NCI-H1417 (cell line): ENCODE measurements at places on chromosomes 6 and 20.

DNA sequence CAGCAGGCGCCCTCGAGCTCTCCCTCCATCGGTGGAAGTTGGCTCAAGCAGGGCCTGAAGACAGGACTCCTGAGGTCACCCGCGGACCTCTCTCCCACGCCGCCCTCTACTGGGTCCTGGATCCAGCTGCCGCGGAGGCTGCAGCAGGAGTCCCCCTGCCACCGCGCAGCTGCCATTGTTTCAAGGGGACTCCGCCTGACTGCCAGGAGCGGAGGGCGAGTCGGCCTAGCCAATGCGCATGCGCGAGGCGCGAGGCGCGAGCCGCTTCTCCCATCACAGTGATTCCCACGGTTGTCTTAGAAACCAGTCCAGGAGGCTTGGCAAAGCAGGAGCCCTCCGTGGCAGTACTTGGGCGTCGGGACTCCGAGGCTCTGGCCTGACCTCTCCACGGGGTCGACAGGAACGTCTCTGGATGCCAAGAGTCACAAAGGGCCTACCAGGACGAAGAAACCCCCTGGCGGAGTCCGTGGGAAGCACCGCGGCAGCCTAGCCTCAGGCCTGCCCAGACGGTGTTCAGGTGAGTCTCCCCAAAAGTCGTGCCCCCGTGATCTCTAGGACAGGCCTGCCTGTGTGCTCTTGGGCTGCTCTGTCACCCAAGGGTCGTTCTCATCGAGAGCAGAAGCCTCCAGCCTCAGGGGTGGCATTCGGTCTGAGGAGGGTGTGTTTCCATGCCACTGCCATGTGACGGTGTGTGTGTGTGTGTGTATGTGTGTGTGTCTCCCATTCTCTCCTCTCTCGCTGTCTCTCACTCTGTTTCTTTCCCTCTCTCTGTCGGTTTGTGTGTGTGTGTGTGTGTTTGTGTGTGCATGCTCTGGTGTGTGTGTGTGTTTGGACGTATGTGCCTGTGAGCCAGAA is 290.6 kb upstream of the ZNF337 start:
- peak; percentile 12 for DNase-seq

DNA sequence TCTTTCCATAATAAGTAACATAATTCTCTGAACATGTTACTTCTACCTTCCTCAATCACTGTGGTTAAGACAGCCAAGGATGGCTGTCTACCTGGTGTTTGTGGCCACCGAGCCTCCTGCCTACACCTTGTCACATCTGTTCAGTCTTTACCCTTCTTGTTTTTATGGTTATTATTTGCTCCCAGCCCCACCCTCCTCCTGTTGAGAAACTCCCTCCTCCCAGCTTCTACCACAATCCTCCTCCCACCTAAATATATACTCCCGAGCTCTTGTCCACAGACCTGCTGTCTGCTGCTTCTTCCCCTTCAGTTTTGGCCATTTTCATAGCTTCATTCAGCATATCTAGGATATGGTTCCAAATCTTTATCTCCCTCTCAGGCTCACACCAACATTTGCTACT is 35.7 kb upstream of the GABRR1 start:
- DNase-seq, result no peak

DNA sequence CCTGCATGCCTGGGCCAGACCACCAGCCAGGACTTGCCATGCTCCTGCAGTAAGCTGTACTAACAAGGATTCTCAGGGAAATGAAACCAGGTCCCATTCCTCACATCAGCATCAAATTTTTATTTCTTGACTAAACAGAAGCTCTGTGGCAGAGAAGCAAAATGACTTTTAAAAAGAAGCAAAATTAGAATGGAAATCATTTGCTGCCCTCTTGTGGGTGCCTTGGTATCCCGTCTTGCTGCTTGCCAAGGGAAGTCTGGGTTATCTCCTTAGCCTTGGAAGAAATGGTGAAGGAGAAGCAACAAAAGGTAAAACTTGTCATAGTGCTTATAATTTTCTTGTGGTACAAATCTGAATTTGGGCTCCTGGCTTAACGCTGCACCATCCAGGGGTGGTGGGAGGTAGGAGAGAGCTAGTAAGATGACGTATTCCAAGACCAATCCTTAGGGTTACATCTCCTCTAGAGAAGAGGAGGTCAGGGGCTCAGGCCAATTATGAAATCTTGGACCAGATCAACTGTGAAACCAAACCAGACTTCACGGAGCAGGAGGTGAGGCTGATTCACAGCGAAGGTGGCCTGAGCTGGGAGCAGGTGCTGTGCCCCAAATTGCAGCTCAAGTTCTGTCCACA is 107.5 kb downstream of the FAXC start:
- peak; percentile 26 for DNase-seq

DNA sequence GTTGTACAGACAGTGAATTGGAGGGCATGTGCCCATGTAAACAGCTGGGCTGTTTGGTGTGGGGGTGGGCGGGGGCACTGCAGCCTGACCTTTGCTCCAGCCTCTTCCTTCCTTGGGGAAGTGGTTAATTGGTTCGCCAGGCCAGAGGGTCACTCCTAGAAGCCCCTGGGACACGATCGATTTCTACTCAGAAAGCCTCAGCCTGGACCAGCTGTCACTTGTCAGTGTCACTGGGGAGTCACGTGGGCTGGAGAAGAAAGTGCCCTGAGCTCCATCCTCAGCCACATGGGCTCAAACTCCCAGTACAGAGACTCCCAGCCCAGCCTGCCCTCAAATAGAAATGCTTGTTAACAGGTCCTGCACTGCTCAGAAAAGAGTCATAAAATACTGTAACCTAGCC is 423.8 kb upstream of the SULF2 start:
- DNase-seq, result no peak

DNA sequence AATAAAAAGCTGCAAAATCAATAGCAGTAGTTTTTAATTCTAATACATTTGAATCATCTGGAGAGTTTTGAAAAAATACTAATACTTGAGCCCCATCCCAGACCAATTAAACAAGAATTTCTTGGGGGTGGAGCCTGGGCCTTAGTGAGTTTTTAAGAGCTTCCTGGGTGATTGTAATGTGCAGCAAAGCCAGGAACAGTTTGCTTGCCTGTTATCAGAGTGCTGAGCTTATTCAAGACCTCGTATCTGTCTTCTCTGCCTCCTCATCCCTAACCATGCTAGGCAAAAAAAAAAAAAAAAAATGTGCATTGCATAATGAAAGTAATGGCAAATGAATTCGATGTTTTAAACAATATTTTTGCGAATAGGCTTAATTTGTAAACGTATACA is 36.4 kb upstream of the MYB start:
- no peak for DNase-seq

DNA sequence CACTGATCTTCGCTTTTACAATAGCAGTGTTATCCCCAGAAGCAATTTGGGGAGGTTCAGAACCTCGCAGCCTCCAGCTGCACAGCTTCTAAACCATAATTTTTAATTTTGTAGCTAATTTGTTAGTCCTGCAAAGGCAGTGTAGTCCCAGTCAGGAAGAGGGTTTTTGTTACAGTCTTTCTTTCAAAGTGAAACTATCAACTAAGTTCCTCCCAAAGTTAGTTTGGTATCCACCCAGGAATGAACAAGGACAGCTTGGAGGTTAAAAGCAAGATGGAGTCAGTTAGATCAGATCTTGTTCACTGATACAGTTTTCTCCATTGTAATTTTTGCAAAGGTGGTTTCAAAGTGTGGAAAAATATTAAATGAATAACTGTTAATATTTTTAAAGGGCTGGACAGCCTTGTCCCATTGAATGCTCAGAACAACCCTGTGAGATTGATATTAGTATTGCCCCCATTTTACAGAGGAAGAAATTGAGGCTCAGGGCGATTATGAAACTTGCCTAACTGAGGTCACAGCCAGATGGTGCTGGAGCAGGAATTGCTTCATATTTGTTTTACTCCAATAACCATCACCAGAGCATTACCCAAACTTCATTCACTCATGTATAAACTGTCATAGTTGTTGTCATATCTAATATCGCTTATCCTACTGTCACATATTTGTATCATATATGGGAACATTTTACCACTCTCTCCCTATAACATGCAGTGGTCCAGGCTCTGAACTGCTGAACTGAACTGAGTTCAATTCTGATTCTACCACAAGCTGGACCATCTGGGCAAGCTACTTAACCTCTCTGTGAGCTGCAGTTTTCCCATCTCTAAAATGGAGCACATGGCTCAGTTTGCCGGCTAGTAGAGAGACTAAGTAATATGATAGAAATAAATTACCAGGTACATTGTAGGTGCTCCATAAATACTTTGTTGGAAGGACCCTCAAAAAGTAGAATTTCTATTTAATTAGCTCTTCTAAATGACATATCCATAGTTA is 213.8 kb downstream of the BCAS1 start:
- DNase-seq, result no peak

- no peak for DNase-seq
Observed at GRCh38 chr20:3929713-3930060, 40.5 kb downstream of the PANK2 start.

GRCh38 chr20:1122388-1123315 is 4.2 kb downstream of the PSMF1 start:
- no peak for DNase-seq

DNA sequence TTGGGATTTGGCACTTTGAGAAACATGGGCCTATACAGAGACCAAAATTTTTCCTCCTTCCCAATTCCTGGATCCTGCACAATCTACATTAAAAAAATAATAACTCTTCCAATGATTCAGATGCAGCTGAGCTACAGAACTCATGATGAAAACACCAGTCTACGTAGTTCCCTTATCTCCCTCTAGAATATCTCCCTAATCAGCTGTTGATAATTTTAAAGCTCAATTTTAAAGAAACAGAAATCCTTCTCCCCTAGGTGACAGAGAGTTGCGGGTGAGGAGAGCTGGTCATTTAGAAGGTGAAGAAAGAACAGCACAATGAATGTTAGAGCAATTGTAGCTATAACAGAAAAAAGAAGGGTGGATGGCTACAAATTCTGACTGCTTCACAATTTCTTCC is 175.6 kb upstream of the KCNK16 start:
- no peak for DNase-seq

- DNase-seq, result no peak
Observed at GRCh38 chr20:24694727-24695528, 225.5 kb downstream of the SYNDIG1 start.

DNA sequence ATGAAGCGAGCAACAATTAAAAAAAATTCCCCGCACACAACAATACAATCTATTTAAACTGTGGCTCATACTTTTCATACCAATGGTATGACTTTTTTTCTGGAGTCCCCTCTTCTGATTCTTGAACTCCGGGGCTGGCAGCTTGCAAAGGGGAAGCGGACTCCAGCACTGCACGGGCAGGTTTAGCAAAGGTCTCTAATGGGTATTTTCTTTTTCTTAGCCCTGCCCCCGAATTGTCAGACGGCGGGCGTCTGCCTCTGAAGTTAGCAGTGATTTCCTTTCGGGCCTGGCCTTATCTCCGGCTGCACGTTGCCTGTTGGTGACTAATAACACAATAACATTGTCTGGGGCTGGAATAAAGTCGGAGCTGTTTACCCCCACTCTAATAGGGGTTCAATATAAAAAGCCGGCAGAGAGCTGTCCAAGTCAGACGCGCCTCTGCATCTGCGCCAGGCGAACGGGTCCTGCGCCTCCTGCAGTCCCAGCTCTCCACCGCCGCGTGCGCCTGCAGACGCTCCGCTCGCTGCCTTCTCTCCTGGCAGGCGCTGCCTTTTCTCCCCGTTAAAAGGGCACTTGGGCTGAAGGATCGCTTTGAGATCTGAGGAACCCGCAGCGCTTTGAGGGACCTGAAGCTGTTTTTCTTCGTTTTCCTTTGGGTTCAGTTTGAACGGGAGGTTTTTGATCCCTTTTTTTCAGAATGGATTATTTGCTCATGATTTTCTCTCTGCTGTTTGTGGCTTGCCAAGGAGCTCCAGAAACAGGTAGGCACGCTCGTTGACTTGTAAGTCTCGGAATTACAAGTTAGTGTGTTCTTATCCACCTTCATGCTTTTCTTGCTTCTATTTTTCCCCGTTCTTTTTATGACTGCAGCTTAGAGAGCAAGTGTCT is at the start of gene EDN1:
Gene EDN1 (plus strand): TSS at position 429 of the 888 bp plus-strand sequence. CDS start 269 bp downstream, at position 698.
- DNase-seq, result peak; percentile 20

GRCh38 chr6:14408446-14408845 is 290.9 kb downstream of the CD83 start:
- DNase-seq, result no peak

GRCh38 chr20:38514185-38514584 is 41.5 kb downstream of the RALGAPB start:
- DNase-seq, result no peak

DNA sequence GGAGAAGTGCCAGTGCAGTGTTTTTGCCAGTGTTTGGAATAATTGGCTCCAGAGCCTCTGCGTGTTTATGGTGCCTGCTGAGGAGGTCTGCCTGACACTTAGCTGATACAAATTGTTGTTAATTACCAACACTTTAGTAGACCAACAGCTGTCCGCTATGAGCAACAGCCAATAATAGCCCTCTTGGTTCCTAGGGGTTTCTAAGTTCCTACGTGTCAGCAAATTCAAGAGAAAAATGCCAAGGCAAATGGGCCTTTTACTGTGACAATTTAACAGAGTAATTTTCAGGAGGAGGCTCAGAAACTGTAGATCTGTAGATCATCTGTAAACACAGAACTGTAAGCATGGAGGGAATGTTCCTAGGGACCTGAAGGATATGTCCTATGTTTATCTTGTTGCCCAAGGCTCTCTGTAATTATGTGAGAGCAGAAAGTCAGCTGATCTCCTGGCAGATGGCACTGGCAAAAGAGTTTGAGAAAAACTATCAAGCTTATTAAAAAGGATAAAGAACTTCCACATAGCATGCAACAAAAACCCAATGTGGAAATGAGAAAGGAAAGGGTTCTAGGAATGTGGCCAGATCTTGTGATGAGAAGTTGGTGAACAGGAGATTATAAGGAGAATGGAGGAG is 157.7 kb downstream of the GJA1 start:
- DNase-seq, result peak; percentile 71

- no peak for DNase-seq
Observed at GRCh38 chr20:51470907-51471411, 71.6 kb downstream of the NFATC2 start.

- DNase-seq, result no peak
Observed at GRCh38 chr20:9306521-9306920, 207.9 kb upstream of the LAMP5 start.

DNA sequence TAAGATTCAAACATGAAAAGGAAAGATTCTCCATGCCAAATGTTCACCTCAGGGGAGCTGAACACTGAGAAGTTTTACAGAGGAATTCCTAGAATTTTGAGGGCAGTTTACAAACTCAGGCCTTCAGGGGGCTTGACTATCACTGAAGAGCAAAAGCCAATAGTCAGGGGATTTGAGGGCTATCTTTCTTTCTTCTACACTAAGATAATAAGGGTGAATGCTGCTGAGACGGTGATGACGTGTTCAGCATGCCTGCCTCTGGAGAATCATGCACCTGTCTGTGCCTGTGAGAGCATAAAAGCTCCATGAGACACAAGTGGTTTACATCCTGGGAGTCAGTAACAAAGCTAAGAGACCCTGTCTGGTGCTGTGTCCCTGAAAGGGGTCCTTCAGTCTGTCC is 1085.6 kb downstream of the KIF16B start:
- no peak for DNase-seq
